Tibial nerve (tissue), 4 donors: ENCODE measurements at places on chromosomes 1 and 21.

DNA sequence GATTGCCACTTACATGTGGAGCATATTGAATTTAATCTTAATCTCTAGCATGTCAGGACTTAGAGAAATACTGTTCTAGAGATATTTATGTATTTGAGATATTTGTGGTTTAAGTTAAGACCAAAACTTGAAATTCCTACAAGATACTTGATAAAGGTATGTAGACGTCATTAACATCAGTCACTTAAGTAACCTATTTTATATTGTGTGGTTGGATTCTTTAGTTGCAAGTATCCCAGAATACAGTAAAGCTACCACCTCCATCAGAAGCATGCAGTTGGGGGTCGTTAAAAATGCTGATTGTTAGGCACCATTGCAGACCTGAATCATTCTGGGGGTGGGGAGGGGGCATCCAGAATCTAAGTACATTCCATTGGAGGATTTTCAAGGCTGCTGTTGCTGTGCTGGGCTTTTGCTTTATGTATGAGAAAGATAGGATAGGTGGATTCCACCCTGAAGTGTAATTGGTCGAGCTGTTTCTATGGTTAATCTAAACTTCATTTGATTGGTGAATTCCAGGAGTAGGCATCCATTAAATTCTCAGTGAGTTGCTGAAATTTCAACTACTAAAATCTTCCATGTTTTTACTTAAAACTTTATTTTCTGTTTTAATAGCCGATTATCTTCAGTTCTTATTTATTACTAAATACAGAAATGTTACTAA lies 4.0 kb downstream of the H3-3A start:
- no peak for DNase-seq
- H3K27ac ChIP-seq: no peak overlapping the region
- no peaks in the 10 kb centered on the region for H3K36me3 ChIP-seq
- peaks cover 42% of the 10 kb centered on the region for H3K4me1 ChIP-seq
- H3K27me3 ChIP-seq: no peaks in the 10 kb centered on the region
- no peak overlapping the region for H3K4me3 ChIP-seq

GRCh38 chr1:172394141-172394751 lies 26.2 kb upstream of the C1orf105 start:
- H3K27ac ChIP-seq: peak overlapping the region; percentile 92
- H3K27me3 ChIP-seq: no peaks in the 10 kb centered on the region
- H3K4me3 ChIP-seq: no peak overlapping the region
- H3K4me1 ChIP-seq: peaks cover 78% of the 10 kb centered on the region
- DNase-seq: no peak

DNA sequence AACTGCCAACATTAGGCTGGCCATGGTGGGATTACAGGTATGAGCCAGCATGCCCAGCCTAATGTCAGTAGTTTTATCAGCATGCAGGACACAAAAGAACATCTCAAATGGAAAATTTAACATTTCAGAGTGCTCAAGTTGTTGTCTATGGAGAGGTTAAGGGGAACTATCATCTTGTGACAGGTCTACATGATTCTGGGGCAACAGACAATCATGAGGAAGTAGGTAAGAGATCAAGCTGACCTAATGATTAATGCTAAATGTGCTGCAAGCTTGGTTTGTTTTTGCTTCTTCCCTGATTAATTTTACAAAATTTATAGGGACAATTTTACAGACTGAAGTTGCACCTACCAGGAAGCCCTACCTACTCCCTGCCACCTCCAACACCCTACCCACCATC lies 36.6 kb downstream of the FMO4 start:
- H3K4me1 ChIP-seq: no peaks in the 10 kb centered on the region
- H3K36me3 ChIP-seq: no peaks in the 10 kb centered on the region

- no peak for DNase-seq
- no peaks in the 10 kb centered on the region for H3K4me1 ChIP-seq
These were observed 20.5 kb downstream of the CD84 start for GRCh38 chr1:160558660-160559380.

- H3K4me3 ChIP-seq: no peak overlapping the region
- H3K36me3 ChIP-seq: no peaks in the 10 kb centered on the region
- H3K27ac ChIP-seq: no peak overlapping the region
- DNase-seq: no peak
- no peaks in the 10 kb centered on the region for H3K27me3 ChIP-seq
These were observed 75.0 kb downstream of the PTPN14 start for GRCh38 chr1:214476229-214476985.

GRCh38 chr1:83905315-83905907 lies 93.5 kb downstream of the TTLL7 start:
- H3K4me3 ChIP-seq: no peak overlapping the region
- H3K27ac ChIP-seq: no peak overlapping the region
- H3K36me3 ChIP-seq: no peaks in the 10 kb centered on the region
- DNase-seq: no peak
- peaks cover 3% of the 10 kb centered on the region for H3K4me1 ChIP-seq
- H3K27me3 ChIP-seq: no peaks in the 10 kb centered on the region

DNA sequence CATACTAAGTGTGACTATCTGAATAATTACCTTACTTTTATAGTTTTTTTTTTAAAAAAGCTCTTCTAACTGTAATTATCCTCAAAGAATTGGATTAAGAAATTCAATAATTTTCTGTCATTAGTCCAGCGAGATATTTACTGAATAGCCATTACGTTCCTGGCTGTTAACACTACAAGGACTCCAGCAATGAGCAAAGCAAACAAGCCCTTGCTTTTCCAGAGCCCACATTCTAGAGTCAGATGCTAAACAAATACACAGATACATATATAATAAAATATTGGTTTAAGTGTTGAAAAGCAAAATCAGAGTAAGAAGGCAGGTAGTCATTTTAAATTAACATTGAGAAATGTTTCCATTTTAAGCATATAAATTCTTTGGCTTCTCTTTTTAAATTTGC lies 118.4 kb downstream of the ATF6 start:
- H3K27ac ChIP-seq: peak overlapping the region; percentile 25
- H3K36me3 ChIP-seq: peaks cover 15% of the 10 kb centered on the region
- peak overlapping the region; percentile 10 for H3K4me3 ChIP-seq
- peaks cover 13% of the 10 kb centered on the region for H3K4me1 ChIP-seq

GRCh38 chr1:53402891-53403655 lies 56.1 kb upstream of the DMRTB1 start:
- H3K4me3 ChIP-seq: no peak overlapping the region
- H3K27me3 ChIP-seq: no peaks in the 10 kb centered on the region
- no peak overlapping the region for H3K27ac ChIP-seq
- H3K36me3 ChIP-seq: no peaks in the 10 kb centered on the region
- H3K4me1 ChIP-seq: no peaks in the 10 kb centered on the region

DNA sequence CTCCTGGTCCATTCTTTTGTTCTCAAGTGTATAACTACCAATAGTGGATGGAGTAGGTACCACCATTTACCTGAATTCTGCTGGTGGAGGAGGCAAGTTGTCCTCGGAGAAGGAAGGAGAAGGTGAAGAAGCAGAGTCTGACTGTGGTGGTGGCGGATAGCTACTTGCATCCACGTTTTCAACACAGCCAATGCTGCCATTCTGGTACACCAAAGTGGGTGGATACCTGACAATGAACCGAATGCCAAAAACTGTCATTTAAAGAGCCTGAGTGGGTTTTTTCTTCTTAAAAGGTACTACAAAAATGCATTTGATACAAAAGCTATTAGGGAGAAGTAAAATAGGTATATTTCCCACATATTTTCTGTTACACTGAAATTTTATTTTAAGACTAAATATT lies 20.1 kb downstream of the GPR3 start:
- H3K27ac ChIP-seq: peak overlapping the region; percentile 16
- no peaks in the 10 kb centered on the region for H3K27me3 ChIP-seq
- peaks cover 47% of the 10 kb centered on the region for H3K36me3 ChIP-seq
- H3K4me3 ChIP-seq: no peak overlapping the region

DNA sequence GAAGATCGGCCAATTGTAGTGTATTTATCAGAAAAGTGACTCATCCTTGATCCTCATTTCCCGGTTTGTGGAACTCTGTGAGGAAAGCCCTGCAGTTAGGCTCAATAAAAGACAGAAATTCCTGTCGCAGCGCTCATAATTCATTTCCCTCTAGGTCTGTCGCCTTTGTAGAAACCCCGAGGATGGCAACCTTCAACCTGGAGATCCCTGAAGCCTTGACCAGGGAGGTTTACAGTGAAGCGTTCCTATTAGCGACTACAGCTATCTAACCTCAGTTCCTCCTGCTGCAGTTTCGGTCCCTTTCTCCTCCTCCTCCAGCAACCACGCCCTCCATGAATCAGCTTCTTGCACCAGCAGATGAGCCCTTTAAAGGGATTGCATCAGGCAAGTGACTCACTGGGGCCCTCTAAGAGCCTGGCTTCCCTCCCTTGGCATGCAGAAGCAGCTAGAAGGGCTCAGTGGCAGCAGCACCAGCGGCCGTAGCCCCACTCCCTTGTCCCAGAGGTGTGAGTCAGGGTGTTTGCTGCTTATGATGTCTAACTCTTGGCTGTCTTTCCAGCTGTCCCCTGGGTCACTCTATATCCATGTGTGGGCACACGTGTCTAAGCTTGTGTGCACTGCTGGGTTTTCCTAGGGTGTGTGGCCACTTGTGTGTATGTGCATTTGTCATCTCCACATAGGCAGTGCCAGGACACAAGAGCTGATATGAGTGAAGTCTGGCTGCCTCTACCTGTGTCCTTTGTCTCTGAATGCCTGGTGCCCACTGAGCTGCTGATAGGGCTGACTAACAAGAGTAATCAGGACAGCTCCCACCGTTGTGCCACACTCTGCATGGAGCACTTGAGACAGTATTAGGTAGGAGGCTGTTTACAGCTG lies 779 bp upstream of the STK40 start:
- H3K27me3 ChIP-seq: no peaks in the 10 kb centered on the region
- peak; percentile 95 for DNase-seq
- peak overlapping the region; percentile 97 for H3K27ac ChIP-seq
- H3K4me3 ChIP-seq: peak overlapping the region; percentile 74
- peaks cover 6% of the 10 kb centered on the region for H3K36me3 ChIP-seq
- peaks cover 34% of the 10 kb centered on the region for H3K4me1 ChIP-seq

GRCh38 chr1:160623862-160624261 lies 23.0 kb downstream of the SLAMF1 start:
- H3K27me3 ChIP-seq: no peaks in the 10 kb centered on the region
- peak overlapping the region; percentile 14 for H3K27ac ChIP-seq
- H3K4me3 ChIP-seq: no peak overlapping the region
- H3K36me3 ChIP-seq: no peaks in the 10 kb centered on the region
- H3K4me1 ChIP-seq: peaks cover 15% of the 10 kb centered on the region

DNA sequence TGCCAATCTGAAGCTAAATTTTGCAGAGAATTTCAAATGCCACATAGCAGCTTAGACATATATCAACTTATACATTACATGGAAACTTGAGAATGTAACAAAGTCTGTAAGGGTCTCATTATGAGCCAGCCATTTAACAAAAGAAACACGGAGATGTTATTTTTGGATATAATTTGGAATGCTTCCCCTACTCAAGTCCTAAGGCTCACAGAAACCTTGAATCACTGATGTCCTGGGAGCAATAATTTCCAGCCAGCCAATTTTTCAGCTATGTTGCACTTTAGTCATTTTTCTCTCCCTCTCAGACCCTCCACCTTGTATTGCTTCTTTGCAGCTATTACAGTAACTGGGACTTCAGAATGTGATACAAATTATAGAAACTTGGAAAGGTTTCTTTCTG lies 56.9 kb downstream of the EIF2B3 start:
- H3K27ac ChIP-seq: no peak overlapping the region
- no peaks in the 10 kb centered on the region for H3K27me3 ChIP-seq
- no peak for DNase-seq
- no peaks in the 10 kb centered on the region for H3K36me3 ChIP-seq
- H3K4me3 ChIP-seq: no peak overlapping the region

DNA sequence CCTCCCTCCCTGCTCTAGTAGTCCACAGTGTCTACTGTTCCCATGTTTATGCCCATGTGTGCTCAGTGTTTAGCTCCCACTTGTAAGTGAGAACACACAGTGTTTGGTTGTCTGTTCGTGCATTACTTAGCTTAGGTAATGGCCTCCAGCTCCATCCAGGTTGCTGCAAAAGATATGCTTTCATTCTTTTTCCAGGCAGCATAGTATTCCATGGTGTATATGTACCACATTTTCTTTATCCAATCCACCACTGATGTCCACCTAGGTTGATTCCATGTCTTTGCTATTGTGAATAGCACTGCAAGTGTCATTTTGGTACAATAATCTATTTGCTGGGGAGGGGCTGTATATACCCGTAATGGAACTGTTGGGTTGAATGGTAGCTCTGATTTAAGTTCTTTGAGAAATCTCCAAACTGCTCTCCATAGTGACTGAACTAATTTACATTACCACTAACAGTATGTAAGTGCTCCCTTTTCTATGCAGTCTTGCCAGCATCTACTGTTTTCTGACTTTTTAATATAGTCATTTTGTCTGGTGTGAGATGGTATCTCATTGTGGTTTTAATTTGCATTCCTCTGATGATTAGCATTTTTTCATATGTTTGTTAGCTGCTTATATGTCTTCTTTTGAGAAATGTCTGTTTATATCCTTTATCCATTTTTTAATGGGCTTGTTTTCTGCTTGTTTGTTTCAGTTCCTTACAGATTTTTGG lies 191.9 kb upstream of the DMRTA2 start:
- H3K4me3 ChIP-seq: no peak overlapping the region
- H3K4me1 ChIP-seq: no peaks in the 10 kb centered on the region
- H3K27me3 ChIP-seq: no peaks in the 10 kb centered on the region
- H3K36me3 ChIP-seq: no peaks in the 10 kb centered on the region
- DNase-seq: no peak
- no peak overlapping the region for H3K27ac ChIP-seq

- H3K4me3 ChIP-seq: no peak overlapping the region
- no peaks in the 10 kb centered on the region for H3K4me1 ChIP-seq
- no peaks in the 10 kb centered on the region for H3K36me3 ChIP-seq
- no peak overlapping the region for H3K27ac ChIP-seq
These were observed 473 bp upstream of the BRDT start for GRCh38 chr1:91948501-91949355.

- no peak for DNase-seq
- no peak overlapping the region for H3K27ac ChIP-seq
- peaks cover 8% of the 10 kb centered on the region for H3K4me1 ChIP-seq
- no peak overlapping the region for H3K4me3 ChIP-seq
These were observed 27.5 kb upstream of the CD1D start for GRCh38 chr1:158153179-158153578.

DNA sequence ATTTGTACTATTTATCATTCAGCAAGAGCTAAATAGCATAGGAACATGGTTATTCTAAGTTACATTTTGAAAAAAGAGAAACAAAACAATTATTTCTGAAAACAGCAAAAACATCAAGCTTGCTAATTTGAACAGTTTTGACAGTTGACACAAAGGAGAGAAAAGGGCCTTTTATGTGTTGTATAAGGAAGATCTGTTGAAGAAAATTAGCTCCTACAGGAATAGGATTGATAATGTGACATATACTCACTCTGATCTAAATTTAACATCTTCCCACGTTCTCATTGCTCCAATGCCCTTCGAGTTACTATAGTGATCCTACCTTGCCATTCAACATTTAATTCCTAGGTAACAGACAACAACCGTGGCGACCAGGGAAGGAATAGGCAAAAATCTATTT lies 61.4 kb upstream of the BTG3 start:
- H3K27me3 ChIP-seq: no peaks in the 10 kb centered on the region
- H3K27ac ChIP-seq: no peak overlapping the region
- H3K4me1 ChIP-seq: no peaks in the 10 kb centered on the region

- no peak overlapping the region for H3K4me3 ChIP-seq
- no peak for DNase-seq
These were observed 35.9 kb upstream of the GALNT2 start for GRCh38 chr1:230031131-230031530.

GRCh38 chr1:113978863-113979702 lies at the start of gene OLFML3:
Gene OLFML3 (plus strand): TSS chr1:113979474. CDS start chr1:113979517, 43 bp downstream.
- no peaks in the 10 kb centered on the region for H3K27me3 ChIP-seq
- peaks cover 27% of the 10 kb centered on the region for H3K4me1 ChIP-seq
- peak within 1 kb of the TSS; percentile 70 for H3K27ac ChIP-seq
- peak within 1 kb of the TSS; percentile 18 for H3K4me3 ChIP-seq
- peak; percentile 98 for DNase-seq
